ENCODE measurements at places on chromosomes 7 and 10. TPM values are rescaled to one million over a fixed set of nuclear protein-coding genes. Genes with fewer than 3 reads are reported as not detected.

Gene FFAR4
- total RNA-seq, result not detected

DNA sequence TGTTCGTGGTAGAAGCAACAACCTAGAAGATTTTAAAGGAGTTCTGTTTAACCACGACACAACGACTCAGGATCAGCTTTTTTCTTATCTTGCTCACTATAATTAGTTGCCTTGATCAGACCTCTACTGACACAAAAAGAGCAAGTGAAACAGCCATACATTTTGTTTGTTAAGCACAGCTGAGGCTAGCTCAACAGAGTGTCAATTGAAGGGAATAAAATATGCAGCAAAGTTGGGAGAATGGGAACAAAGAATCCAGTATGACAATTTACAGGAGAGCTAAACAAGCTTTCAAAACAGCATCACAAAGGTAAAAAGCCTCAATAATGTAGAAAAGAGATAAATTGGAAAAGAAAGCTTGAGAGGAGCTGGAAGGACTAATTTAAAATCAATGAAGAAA lies 40.5 kb upstream of the HERPUD2 start:
- no peak overlapping the region for H3K27ac ChIP-seq
- H3K4me3 ChIP-seq, result no peak overlapping the region
- no peaks in the 10 kb centered on the region for H3K36me3 ChIP-seq
- no peaks in the 10 kb centered on the region for H3K27me3 ChIP-seq
- H3K4me1 ChIP-seq, result peaks cover 6% of the 10 kb centered on the region
- DNase-seq, result no peak

GRCh38 chr7:55641811-55642210 lies 69.5 kb upstream of the VOPP1 start:
- H3K4me1 ChIP-seq, result peaks cover 3% of the 10 kb centered on the region
- H3K27me3 ChIP-seq, result no peaks in the 10 kb centered on the region

- no peak overlapping the region for H3K27ac ChIP-seq
- H3K4me1 ChIP-seq, result peaks cover 2% of the 10 kb centered on the region
- no peaks in the 10 kb centered on the region for H3K36me3 ChIP-seq
- no peak for DNase-seq
- no peak overlapping the region for H3K4me3 ChIP-seq
Observed at GRCh38 chr10:43360086-43360485, 11.3 kb upstream of the FXYD4 start.

GRCh38 chr10:78650122-78650521 lies 418.6 kb upstream of the ZMIZ1 start:
- no peaks in the 10 kb centered on the region for H3K4me1 ChIP-seq
- no peaks in the 10 kb centered on the region for H3K36me3 ChIP-seq
- H3K4me3 ChIP-seq, result no peak overlapping the region
- no peak overlapping the region for H3K27ac ChIP-seq
- peaks cover 7% of the 10 kb centered on the region for H3K27me3 ChIP-seq

- no peaks in the 10 kb centered on the region for H3K27me3 ChIP-seq
- H3K4me1 ChIP-seq, result peaks cover 31% of the 10 kb centered on the region
- H3K27ac ChIP-seq, result no peak overlapping the region
- H3K4me3 ChIP-seq, result no peak overlapping the region
- no peak for DNase-seq
- no peaks in the 10 kb centered on the region for H3K36me3 ChIP-seq
Observed at GRCh38 chr10:78248651-78249464, 215.2 kb downstream of the RPS24 start.
